ENCODE measurements at places on chromosomes 16 and 17.

DNA sequence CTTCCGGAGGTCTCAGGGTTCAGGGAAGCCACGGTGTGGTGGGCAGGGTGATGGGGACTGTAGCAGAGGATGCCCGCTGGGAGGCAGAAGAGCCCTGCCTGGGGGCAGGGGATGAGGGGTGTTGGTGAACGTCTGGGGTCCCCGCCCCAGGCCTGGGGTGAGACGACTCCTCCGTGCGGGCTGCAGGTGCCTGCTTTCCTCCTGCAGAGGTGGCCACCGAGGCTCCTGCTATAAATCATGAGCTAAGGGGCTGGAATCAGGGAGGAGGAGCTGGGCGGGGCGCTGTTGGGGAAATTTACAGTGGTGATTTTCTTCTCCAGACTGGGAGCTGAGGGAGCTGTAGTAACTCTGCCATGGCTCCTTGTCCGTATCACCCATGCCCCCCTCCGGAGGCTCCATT is 167.0 kb downstream of the MRM1 start:
- DNase-seq = no peak

DNA sequence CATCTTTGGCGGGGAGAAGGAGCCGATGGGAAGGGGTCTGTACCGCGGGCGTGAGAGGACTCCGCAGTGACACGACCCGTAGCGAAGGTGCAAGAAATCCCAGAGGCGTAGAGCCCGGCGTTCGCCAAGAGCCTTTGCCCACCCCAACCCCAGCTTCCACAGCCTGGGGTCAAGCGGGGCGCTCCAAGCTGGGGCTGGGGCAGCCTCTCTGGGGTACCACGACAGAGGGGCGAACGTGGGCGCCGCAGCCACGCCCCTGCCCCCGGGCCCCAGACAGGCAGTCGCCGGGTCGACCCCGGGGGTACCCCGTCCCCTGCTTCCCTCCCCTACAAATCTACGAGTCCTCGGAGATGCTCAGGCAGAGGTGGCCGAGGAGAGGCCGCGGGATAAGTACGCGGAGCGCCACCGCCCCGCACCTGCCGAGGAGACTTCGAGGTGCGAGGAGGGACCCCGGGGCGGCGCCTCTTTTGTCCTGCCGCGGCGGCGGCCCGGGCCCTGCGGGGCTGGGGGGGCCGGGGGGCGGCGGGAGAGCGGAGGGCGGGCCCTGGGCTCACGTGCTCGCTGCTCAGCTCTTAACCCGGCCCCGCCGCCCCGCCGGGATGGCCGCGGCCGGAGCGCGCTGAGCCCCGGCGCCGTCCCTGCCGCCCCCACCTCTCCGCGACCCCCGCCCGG is at the start of gene ADAM11:
Gene ADAM11, plus strand, starts transcription at position 575 of the 672 bp plus-strand sequence. CDS start 212 bp downstream, outside the sequence.
- DNase-seq = peak; percentile 91

GRCh38 chr16:53769787-53770186 is 65.8 kb downstream of the FTO start:
- DNase-seq = no peak

DNA sequence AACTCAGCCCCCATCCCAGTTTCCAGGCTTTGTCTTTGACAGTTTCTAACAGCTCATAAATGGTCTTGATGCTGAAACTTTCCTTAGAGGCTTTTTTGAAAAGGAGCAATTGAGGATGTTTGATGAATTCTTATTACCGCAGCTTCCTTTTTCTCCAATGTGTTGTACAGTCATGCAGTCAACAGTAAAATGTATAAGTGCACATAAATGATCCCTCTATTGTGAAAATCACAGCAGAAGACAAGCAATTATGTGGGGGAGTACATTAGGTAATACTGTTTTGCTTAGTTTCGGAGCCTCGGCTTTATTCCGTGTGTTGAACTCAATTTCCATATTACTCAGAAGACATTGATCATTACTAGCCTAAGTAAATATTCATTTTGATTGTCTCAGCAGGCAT is 673.7 kb downstream of the CDH8 start:
- no peak for DNase-seq

GRCh38 chr16:31694461-31694860 is 166.8 kb downstream of the AHSP start:
- no peak for DNase-seq

GRCh38 chr17:29504711-29505110 is 62.1 kb downstream of the ABHD15 start:
- DNase-seq = no peak

GRCh38 chr17:413016-413350 is 60.4 kb upstream of the RPH3AL start:
- no peak for DNase-seq

DNA sequence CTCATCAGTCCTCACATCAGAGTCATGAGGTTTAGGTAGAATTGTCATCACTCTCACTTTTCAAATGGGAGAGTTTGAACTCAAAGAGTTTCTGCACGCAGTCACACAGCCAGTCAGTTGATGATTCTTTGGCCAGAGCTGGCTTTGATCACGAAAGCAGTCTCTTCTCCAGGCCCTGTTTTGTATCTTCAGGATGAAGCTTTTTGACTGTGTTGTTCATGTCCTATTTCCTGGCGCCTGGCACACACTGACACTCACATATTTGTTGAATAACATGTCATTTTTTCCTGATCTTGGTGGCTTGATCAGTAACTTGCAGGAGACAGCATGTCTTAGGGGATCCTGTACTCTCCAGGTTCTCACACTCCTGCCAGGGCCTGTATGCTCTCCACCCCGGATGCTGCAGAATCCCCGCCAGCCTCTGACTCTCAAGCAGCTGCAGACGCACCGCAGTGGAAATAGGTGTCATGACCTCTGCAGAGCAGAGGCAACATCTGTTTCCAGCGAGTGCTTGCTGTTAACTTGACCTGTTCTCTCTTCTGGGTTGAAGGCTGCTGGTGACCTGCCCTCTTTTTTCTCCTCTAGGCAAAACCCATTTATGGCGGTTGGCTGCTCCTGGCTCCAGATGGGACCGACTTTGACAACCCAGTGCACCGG is 33.0 kb downstream of the MPRIP start:
- peak; percentile 68 for DNase-seq

DNA sequence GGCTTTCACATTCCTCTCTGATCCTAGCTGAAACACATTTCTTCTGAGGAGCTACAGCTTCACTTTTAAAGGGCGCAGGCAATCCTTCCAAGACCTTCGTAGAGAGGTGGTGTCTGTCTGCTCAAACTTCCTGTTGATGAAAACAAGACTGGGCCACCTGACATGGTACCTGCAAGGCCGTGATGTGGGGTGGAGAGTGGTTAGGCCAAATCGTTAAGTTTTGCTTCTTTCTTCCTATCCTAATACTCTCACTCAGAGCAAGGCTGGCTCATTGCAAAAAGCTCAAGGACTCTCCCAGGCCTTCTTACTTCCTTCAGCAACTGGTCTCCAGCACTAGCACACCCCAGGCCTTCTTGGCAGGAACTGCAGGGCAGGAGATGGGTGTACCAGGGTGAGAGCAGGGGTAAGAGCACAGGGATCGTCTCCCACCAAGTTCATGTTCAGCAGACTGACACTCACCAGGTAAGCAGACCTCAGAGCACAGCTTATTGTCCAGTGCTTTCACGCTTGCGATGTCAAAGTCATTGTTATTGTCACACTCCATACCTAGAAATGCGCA is 10.9 kb upstream of the FOXJ1 start:
- no peak for DNase-seq

DNA sequence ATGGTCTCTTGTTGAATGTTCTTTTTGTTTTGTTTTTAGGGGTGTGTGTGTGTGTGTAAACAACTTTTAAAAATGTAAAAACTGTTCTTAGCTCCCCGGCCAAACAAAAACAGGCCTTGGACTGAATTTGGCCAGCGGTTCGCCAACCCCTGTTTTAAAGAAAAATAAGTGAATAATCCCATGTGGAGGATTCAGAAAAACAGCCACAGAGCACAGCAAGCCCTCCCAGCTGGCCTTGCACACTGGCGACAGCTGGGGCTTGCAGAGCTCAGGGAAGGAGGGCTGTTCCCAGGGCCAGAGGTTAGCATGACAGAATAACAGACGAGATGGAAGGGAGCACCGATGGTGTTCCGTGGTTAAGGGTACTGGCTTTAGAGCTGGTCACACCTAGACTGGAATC is 39.0 kb downstream of the EMP2 start:
- no peak for DNase-seq

GRCh38 chr16:68514511-68514910 is 24.6 kb upstream of the ZFP90 start:
- no peak for DNase-seq

DNA sequence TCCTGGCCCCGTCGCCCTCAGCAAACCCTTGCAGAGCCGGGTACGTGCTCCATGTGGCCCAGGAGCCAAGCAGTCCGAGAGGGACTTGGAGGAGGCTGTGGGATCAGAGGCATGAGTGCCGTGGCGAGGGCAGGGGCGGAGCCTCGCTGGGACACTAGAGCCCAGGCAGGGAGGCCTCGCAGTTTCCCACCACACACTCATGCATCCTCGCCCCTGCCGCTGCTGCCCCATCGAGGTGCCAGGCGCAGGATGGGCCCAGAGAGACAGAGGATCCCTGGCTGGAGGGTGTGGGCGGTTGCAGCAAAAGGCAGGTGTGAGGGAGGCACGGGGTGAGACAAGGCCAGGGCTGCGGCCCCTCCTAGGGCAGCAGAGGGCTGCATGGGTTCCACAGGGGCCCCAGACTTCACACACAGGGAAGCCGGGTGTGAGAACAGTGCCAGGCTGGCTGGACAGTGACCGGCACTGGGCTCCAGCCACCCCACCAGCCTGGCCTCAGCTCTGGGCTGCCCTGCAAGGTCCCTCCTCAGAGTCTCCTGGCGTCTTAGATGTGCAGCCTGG is 7.7 kb downstream of the BCAR1 start:
- no peak for DNase-seq

DNA sequence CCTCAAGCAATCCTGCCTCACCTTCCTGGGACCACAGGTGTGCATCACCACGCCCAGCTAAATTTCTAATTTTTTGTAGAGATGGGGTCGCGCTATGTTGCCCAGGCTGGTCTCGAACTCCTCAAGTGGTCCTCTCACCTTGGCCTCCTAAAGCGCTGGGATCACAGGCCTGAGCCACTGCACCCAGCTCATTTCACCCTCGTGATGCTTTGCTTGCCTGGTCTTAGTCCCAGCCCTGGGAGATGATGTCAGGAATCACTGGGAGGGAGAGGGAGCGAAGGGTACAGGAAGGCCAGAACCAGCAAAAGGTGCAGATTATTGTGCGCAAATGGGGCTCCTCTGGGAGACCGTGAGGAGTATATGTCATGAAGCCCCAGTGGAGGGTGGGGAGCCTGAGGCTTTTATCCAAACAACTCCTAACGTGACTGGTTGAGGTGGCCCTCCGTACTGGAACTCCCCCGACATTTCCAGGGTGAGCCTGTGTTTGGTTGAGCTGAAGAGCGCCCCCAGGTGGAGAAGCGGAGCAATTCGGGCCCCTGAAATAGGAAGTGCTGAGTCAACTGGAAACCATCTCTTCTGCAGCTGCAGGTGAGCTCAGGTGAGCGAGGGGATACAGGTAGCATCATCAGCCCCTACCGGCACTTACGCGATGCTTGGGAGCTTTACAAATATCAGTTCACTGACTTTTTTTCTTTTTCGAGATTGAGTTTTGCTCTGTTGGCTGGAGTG is 41.2 kb upstream of the HAPSTR1 start:
- peak; percentile 22 for DNase-seq

- DNase-seq = peak; percentile 97
Measured at GRCh38 chr16:11797166-11797956, at the start of gene ZC3H7A. TSS of gene ZC3H7A (minus strand) at chr16:11797258. CDS start at chr16:11782354, 14,904 bp downstream.

- peak; percentile 72 for DNase-seq
Measured at GRCh38 chr16:85296859-85297660, 184.8 kb upstream of the CIBAR2 start.

- no peak for DNase-seq
Measured at GRCh38 chr16:86778978-86779377, 200.6 kb downstream of the FOXL1 start.

- no peak for DNase-seq
Measured at GRCh38 chr17:16987830-16988601, 16.1 kb upstream of the TNFRSF13B start.
